ENCODE measurements at places on chromosomes 5 and 9.
A peak's percentile ranks its signal among the peaks of the same experiment; 100 is the strongest.

DNA sequence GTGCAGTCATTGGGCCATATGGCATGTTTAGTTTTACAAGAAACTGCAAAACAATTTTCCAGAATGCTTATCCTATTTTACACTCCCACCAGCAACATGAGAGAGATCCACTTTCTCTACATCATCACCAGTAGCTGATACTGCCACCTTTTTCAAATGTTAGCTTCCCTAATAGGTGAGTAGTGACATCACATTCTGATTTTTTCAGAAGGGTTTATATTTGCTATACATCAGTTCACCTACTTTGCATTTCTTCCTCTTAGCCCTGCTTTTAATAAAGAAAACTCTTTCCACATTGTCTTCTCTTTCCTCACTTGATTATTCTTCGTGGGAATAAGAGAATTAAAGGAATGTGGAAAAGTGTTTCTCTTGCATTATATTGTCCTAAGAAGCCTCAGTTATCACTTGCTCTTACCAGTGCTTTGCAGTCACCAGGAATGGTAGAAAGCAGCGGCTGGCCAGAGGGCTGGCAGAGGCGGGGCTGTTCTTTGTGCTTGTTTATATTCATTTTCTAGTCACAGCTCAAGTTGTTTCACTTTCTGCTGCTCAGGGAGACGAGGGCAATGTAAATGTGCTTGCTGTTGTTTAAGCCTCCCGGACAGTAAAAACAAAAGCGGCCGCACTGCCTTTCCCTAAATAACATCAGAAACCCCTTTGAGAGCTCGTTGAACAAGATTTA is 164.8 kb downstream of the HSD17B3 start:
- DNase-seq: peak; percentile 61

DNA sequence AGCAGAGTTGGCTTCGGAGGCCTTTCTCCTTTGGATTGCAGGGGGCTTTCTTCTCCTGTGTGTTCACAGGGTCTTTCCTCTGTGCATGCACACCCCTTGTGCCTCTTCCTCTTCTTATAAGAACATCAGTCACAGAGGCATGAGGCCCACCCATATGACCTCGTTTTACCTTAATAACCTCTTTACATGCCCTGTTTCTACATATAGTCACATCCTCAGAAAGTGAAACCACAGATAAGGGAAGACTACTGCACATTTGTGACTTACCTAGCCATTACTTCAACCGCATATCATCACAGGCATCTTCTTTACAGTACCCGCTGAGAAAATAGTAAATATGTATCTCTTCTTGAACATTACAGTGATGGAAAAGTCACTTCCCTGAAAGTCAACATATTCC is 204.9 kb upstream of the TARS1 start:
- DNase-seq: no peak

DNA sequence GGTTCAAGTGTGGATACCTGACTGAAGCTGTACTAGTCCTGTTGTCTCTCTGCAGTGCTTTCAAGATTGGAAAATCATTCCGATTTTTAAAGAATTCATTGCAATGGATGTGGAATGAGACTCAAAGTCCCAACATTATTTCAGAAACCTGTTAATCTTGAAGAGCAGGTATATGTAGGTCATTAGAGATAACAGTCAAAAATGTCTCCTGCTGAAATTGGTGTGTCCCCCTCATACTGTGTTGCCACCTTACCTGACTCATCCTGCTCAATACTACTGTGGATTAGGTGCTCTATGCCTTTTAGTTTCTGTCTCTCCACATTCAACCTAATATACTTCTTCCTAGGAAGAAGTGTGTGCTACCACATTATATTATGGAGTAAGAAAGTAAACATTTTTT is 91.1 kb upstream of the NR3C1 start:
- no peak for DNase-seq

- DNase-seq: peak; percentile 58
Observed at GRCh38 chr9:112751056-112751795, 666 bp downstream of the SNX30 start.

GRCh38 chr9:93984860-93985259 is 29.7 kb upstream of the BARX1 start:
- no peak for DNase-seq

GRCh38 chr5:128062172-128062746 is 21.3 kb upstream of the SLC12A2 start:
- no peak for DNase-seq

GRCh38 chr5:17305964-17306725 is 88.7 kb downstream of the BASP1 start:
- DNase-seq: no peak

DNA sequence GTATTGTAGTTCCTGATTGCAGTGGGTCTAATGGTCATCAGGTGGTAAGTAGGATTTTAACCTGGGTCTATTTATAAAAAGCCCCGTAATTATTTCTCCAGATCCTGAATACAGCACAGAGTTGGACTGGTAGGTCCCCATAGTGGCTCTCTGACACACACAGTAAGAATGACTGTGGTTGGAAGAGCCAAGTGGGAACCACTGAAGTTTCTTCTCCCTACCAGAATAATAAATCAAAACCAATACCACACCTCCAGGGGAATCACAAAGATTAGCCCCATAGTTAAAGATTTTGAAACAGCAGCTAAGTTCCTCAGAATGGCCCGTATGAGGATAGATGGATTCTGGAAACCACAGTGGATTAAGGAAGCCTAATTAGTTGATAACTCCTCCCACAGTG is 68.4 kb upstream of the ZFR start:
- no peak for DNase-seq

GRCh38 chr9:26779062-26779461 is 113.5 kb downstream of the CAAP1 start:
- no peak for DNase-seq

- no peak for DNase-seq
Observed at GRCh38 chr9:99851500-99851822, 29.8 kb downstream of the NR4A3 start.

DNA sequence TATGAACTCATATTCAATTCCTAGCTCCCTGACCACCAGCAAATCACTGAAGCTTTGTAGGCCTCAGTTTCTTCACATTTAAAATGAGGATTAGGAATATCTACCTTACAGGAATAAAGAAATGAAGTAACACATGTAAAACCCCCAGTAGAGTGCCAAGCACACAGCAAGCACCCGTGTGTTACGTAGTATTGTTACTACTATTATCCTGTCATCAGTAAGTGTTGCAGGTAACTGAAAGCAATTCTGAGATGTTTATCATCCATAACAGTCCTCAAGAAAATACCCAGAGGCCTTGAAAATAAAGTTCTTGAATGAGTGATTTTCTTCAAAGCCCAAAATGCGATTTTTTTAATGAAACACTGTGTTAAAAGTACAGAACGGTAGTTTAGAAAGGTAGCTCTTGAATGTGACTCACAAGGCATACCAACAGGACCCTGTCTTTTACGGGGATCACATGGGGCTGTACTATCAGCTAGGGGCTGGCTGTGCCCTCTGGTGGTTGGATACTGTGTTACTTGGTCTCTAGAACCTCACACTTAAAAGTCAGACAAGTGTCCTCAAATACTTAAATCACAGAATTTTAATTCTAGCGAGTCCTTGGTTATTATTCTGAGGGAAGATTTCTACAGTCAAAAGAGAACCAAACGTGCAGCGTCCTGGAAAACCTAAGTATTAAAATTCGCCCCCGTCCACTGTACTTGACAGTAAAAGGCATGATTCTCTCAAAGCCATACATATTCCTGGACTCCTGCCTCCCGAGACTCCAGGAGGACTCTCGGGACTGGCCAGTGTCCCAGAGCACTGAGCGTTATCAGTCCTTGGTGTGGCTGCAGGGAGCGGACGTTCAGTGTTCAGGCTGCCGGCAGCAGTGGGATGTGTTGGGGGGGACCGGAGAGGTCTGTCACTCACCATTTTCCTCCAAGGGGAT is 725 bp downstream of the NDUFB6 start:
- DNase-seq: peak; percentile 30

DNA sequence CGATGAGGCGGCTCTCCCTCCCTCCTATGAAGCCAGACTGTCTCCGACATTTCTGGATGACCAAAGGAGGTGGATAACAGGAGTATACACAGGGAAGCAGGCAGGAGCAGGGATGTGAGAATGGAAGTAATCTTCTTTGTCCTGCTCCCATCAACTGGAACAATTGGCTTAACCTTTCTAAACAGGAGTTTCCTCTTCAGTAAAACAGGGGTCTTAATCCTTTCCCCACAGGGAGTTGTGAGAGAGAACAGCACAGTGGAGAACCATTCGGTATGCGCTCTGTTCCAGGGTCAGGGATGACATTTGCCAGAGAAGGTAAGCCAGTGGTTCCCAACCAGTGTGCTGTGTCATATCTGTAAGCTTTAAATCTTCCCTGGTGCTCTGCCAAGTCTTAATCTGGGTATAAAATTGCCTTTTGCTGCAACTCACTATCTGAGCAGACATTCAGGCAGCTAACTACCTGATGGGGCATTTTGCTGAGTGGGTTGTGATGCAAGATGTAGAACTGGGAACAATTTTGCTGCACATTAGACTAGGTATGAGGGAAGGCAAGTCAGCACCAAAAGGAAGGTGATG is 294.8 kb upstream of the KIF2A start:
- no peak for DNase-seq

DNA sequence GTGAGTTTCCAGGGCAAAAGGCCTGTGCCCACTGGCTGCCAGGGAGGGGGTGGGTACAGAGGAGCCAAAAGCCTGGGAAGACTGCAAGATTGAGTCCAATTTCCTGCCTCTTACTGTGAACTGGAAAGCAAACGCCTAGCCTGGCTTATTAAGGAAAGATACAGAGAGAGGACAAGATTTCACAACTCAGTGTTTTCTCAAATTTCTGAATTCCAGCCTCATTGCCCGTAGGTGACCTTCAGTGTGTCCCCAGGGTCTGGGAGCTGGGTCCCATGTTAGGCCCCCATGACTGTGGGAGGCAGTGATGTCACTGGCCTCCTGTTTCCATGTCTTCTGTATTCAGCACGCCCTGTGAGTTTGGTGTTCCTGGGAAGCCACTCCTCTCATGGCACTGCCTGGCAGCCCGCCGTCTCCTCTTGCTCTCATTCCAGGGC is 60.6 kb upstream of the PTPN3 start:
- DNase-seq: no peak

GRCh38 chr5:138028971-138029365 is 3.9 kb downstream of the FAM13B start:
- no peak for DNase-seq

DNA sequence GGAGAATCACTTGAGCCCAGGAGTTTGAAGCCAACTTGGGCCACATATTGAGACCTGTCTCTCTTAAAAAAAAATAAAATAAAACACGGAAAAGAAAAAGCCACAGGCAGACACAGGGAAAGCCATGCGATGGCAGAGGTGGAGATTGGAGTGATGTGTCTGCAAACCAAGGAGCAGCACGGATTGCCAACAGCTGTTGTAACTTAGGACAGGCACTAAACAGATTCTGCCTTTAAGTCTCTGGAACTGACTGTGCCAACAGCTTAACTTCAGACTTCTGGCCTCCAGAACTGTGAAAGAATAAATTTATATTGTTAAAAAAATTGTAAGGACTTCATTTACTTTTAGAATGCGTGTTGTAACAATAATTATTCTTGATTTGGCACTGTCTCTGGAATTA is 318.5 kb upstream of the CHD1 start:
- DNase-seq: no peak

DNA sequence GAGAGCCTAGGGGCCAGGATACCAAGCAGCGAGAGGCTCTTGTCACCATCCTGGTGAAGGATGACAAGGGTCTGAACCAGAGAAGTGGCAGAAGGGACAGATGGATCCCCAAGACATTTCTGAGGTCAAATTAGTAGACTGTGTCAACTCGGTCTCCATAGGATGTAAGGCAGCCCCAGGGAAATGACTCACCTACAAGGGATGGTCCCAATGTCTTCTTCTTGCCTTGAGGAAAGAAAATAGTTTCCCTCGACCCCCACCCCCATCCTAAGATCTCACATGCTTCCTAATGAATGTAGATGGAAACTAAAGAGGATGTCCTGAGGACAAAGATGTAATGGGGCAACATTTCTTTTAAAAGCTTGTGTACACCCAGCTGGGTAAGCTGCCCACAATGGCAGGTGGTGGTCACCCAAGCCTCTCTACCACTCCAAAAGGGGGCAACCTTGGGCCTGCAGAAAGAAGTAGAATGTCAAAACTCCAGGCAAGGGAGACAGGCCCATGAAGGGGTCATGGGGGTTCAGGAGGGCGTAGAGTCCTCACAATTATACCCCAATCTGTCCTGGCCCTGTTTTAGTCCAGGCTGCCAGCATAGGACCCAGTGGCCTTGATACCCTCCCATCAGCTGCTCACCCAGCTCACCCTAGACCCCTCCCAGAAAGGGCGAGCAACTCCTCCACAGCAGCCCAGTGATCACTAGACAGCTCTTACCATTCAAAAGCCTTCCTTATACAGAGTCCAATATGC is 187.4 kb downstream of the ACTL7B start:
- no peak for DNase-seq

- no peak for DNase-seq
Observed at GRCh38 chr9:124419832-124420489, 4.7 kb upstream of the PSMB7 start.

DNA sequence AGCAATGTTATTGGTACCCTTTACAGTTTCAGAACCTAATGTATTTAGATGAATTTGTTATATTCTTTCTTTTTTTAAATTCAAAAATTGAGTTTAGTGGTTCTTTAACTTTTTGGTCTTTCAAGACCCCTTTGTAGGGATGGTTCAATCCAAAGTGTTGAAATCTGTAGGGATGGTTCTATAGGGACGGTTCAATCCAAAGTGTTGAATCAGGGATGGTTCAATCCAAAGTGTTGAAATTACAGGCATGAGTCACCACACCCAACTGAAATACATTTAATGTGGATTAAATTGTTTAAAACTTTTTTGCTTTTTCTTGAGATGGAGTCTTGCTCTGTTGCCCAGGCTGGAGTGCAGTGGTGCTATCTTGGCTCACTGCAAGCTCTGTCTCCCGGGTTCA is 30.6 kb downstream of the SNX2 start:
- no peak for DNase-seq

DNA sequence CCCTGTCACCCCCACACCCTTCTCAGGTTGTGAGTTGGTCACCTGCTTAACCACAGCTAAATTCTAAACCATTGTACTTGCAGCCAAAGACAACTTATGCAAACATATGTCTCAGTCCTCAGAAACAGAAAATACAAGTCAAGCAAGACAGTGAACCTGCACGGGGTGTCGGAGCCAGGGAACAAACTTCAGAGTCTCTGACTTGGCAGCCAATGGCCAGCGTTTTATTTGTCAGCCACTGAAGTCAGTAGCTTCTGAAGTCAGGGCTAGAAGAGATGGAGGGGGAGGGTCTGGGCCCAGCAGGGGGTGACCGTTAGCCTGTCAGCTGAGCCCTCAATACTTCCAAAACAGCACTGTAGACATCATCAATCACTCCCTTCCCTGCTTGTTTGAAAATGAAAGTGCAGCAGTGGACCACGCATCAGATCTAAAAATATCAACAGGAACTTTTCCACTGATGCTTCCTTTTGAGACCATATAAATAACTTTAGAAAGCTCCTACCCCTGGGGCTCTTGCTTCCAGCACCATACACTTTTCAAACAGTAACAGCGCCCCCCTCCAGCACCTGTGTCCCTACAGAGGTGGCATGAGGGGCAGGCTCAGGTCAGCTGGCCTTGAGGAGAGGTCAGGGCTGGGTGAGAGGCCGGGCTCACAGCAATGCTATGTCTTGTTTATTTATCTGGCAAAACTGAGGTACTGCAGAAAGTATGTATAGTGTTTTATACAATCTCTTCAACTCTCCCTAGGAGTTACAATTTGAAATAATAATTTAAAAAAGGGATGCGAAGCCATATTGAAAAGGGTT is 142.5 kb downstream of the ACER2 start:
- no peak for DNase-seq

GRCh38 chr5:113177225-113177624 is 200.6 kb downstream of the DCP2 start:
- DNase-seq: no peak

All from substantia nigra (tissue), 51 donors.